H1 (cell line): ENCODE measurements at places on chromosomes 16 and 17.

DNA sequence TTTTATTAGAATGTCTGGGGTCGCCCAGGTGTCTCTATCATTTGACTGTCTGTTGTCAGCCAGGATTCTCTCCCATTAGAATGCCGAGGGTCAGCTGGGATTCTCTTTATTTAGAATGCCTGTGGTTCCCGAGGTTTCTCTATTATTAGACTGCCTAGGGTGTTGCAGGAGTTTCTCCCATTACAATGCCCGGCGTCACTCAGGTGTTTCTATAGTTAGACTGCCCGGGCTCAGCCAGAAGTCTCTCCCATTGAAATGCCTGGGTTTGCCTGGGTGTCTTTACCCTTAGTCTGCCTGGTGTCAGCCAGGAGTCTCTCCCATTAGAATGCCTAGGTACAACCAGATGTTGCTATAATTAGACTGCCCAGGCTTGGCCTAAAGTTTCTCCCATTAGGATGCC is 2252.0 kb downstream of the TP53TG3F start:
- no peak for DNase-seq

DNA sequence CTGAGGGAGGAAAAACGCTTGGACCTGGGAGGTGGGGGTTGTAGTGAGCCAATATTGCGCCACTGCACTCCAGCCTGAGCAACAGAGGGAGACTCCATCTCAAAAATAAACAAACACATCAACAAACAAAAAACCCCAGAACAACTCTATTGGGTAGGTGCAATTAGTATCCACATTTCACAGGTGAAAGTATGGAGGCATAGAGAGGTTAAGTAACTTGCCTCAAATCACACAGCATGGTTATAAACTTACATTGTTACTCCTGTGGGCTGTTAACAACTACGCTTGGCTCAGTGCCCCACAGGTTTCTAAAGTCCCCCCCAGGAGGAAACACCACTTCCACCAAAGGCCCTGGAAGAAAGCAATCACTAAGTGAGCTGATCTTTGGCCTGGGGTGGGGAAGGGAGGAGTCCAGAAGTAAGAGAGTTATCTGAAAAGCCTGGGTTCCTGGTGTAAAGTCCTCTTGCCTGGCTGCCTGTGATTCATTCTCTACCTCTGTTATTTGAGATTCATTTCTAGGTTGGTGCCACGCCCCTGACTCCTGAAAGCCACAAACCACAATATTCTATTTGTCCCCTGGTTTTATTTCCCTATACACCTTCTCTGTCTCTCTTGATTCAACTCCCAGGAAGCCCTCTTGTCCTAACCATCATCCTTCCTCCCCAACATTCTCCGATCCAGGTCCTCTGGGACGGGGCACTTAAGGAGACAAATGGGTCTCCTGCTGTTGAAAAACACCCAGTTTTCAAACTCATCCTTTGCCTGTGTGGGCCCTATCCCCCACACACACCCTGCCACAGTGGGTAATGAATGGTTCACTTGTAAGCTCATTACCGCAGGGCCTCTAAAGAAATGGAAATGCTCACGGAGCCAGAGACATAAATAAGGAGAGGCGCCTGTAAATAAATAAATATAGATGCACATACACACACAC is 195.4 kb downstream of the XYLT1 start:
- DNase-seq = no peak

GRCh38 chr16:12062343-12063003 is 85.9 kb downstream of the SNX29 start:
- no peak for DNase-seq

DNA sequence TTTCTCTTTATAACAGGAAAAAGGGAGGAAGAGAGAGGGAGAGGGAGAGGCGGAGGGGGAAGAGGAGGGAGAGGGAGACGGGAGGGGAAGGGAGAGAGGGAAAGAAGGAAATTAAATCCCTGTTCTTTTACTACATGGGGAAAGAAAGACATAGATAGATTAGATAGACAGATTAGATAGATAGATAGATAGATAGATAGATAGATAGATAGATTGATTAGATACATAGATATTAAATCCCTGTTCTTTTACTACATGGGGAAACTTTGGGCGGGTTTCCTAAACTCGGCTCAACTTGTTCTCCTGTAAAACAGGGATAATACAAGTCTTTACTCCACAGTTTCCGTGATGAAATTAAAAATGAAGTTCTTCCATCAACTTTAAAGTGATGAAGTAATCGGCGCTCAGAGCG is 661 bp downstream of the RFWD3 start:
- no peak for DNase-seq

- DNase-seq = no peak
Observed at GRCh38 chr17:79761894-79762589, 15.9 kb upstream of the CBX2 start.

GRCh38 chr17:247767-248166 is 66.3 kb upstream of the DOC2B start:
- no peak for DNase-seq

- no peak for DNase-seq
Observed at GRCh38 chr17:48751172-48751571, 22.6 kb upstream of the HOXB13 start.

- DNase-seq = no peak
Observed at GRCh38 chr17:18860161-18860972, 2.4 kb downstream of the PRPSAP2 start.

DNA sequence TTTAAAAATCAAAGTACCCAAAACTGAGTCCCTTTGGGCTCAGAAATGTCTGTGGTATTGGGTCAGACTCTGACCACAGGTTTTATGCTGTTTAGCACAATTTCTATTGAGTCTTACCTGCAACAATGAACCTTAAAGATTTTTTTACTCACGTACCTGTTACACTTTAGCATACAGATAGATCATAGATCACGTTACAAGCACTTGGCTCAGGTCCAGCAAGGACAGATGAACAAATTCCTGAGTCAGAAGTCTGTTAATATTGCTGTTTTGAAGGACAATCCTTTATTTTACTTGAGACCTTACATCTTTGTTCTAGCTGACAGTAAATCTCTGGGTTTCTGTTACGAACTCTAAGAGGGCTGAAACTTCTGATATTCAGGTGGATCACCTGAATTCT is 12.8 kb downstream of the SLC7A6OS start:
- DNase-seq = no peak

DNA sequence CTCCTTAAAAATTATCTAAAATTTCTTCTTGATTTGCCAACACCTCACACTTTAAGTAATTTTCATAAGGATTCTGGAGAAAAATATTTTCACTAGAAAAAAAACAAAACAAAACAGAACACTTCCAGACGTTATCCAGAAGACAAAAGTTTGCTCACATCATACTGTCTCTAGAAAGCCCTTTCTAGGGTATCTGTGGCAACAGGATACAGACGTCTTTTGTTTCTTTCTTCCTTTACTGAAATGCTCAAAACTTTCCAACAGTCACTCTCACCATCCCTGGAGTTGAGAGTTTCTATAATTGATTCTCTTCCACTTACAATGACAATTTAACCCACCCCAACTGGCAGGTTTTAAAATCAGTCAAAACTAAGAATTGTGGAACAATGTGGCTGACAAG is 2.6 kb downstream of the ZC3H7A start:
- DNase-seq = no peak

- no peak for DNase-seq
Observed at GRCh38 chr16:2692948-2693651, 10.8 kb downstream of the KCTD5 start.

GRCh38 chr17:74415608-74416396 is 16.1 kb upstream of the GPRC5C start:
- DNase-seq = no peak

- DNase-seq = peak; percentile 27
Observed at GRCh38 chr16:12215277-12216105, 239.0 kb downstream of the SNX29 start.

- no peak for DNase-seq
Observed at GRCh38 chr16:17696616-17697015, 225.9 kb upstream of the XYLT1 start.

- DNase-seq = no peak
Observed at GRCh38 chr17:79000396-79001189, 9.0 kb downstream of the CANT1 start.

DNA sequence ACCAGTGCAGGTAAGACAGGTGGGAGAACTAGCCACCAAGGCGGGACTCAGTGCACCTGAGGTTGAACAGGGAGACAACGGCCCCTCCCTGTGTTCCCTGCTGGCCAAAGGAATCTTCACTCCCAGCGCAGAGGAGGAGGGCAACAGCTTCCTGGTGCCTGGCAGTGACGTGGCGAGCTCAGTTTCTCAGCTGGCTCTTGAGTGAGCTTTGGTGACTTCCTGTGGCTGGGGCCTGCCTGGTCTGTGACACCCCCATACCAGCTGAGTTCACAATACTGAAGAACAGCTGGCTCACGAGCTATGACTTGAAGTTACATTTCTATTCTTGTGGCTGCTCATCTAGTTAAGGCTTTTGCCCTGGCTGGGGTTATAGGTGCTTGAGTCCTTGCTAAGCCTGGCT is 26.1 kb downstream of the WNT9B start:
- no peak for DNase-seq

- DNase-seq = no peak
Observed at GRCh38 chr16:19138601-19139000, 24.8 kb downstream of the ITPRIPL2 start.

DNA sequence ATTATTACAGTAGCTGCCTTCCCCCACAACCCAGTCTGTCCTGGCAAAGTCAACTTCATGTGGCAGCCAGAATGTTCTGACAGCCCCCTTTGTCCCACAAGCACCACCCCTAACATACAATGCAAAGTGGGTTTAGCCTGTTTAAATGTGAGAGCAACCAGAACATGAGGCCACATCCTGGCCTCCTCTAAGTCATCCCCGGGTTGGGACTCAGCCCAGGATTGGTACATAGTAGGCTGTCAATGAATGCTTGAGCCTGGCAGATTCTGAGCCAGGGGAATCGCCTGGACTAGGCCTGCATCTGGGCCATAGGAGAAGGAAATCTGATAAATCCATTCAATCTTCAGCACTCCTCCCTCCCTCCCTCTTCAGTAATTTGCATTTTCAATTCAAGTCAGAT is 4.3 kb upstream of the ITGA3 start:
- no peak for DNase-seq

DNA sequence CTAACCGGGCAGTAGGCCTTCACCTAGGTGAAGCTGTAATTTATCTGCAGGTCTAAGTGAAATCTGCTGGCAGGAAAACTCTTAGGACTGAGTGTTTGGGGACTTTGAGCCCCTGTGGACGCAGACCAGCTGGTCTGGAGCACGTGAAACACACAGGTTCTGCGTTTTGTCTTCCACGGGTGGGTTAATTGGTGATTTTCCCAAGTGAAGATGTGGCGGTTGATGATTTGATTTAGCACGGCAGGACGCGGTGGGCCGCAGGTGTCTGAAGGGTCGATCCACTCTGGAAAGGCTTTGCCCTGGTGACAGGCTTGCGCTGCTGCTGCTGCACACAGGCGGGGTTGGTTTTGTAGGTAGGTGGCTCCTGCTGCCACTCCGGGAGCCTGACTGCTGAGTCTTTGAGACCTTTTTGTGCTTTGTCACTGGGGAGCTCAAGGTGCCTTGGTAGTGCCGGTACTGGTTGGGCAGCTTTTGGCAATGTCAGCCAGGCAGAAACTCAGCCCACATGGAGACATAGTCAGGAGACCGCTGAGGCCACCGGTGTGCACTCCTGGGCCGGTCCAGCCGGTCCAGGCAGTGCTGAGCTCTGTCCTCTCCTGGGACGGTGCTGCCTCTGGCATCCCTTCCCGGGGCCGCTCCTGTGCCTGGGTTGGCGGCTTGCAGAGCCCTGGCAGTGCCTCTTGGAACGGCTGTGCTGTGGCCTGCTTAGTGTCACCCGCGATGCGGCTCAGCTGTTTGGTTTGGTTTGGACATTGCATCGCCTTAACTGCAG is 2.3 kb downstream of the BAIAP2 start:
- no peak for DNase-seq

GRCh38 chr16:89187770-89188392 is 12.5 kb downstream of the SLC22A31 start:
- DNase-seq = peak; percentile 48

GRCh38 chr16:51524070-51524469 is 373.0 kb upstream of the SALL1 start:
- DNase-seq = no peak

DNA sequence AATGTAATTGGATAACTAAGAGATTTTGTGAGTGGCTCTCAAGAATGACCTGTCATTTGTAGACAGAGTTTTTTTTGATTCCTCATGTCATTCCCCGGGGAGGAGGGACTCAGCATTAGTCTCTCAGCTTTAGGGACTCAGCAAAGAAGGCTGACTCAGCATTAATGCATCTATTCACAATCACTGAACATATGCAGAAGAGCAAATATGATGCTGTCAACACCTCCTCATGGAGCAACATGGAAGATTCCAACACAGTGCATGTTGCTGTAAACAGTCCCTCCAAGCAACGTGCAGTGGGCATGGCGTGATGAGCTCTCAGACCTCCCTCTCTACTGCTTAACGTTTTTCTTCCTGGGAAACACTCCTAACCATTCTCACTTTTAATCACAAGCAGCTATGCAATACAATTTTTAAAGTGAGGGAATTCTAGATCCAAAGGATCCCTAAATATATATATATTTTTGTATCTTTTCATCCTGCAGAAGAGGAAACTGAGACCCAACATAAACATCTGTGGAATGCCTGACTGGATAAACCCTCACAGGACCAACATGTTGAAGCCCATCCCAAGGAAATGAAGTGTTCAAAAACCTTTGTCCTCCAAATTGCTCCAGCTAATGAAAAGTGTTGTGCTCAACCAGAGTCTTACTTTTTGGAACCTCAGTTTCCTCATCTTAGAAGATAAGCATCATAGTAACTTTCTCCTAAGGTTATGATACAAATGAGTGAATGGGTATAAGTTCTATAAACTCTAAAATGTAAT is 38.9 kb downstream of the TMEM100 start:
- DNase-seq = no peak

DNA sequence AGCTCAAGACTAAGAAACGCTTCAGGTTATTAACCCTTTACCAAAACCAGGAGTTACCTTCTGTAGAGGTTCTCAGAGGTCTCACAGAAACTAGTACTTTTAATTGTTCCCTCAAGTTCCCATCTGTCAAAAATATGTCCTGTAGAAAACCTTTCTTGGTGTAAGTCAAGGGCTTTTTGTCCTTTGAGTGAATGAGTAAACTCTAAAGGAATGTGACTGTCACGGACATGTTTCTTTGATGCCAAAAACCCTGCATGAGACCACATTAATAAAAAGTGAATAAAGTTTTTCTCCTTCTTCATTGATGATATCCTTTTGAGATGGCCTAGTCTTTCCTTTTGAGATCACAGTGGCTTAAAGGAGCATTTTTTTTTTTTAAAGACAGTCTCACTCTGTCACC is 102.9 kb downstream of the NLK start:
- no peak for DNase-seq

- no peak for DNase-seq
Observed at GRCh38 chr17:49637050-49637449, 40.8 kb downstream of the SPOP start.
